ENCODE measurements at places on chromosomes 2 and 18. TPM values are rescaled to one million over a fixed set of nuclear protein-coding genes. Genes with fewer than 3 reads are reported as not detected.

ACOXL gene
- total RNA-seq: not detected

CSRNP3 gene
- 0.27 TPM for total RNA-seq

EIF2B4 gene
- total RNA-seq: 24.3 TPM

CCDC141 gene
- total RNA-seq: not detected

TYMS gene
- total RNA-seq: 66.4 TPM

Measured in M059J (cell line).